ENCODE measurements at places on chromosomes 11 and 22.

DNA sequence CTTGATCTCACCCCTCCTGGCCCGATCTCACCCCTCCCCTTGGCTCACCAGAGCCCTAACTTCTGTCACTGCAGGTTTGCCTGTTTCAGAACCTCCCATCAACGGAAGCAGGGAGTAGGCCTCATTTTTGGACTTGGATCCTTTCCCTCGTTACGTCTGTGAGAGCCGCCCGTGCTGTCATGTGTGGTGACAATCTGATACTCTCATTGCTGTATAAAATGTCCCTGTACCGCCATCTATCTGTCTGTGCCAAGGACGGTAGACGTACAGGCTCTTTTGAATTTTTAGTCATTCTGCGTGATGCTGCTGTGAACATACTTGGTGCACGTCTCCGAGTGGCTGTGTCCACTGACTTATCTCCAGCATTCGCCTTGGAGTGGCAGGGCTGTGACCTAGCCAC lies 1163.1 kb downstream of the BRD1 start:
- DNase-seq, result no peak

DNA sequence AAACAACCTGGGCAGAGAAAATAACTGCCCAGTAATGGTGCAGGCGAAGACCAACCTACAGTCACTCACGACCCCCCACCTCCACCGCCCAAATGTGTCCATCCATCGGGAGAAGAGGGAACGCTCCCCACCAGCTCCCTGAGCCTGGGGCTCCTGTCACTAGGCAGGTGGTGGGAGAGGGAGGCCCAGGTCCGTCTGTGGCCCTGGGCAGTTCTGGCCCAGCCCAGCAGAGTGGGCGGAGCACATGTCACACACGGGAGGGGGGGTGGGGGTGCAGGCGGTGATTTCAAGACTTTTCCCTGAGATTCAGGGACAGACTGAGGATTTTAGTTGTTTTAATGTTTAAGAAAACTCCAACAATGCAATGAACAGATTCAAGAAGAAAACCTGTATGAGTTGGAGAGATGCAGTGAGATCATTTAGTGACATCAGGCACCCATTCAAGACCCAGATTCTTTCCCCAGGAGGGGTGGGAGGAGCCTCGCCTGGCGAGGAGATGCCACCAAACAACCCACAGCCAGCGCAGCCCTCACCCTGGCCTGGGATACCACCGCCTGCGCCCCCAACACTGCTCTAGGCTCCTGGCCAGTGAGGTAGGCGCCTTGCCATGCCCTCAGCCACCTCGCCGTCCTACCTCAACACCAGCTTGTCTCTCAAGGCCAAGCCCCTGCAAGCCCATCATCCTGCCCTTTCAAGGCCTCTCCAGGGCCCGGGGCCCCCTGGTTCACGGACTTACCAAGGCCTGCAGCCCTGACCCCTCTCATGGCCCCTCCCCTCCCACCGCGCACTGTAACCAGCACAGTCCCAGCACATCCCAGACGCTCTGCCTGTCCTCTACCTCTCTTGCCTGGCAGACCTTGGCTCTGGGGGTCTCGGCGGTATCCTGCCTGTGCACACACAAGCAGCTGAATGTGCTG lies 36.8 kb downstream of the TBX1 start:
- no peak for DNase-seq

DNA sequence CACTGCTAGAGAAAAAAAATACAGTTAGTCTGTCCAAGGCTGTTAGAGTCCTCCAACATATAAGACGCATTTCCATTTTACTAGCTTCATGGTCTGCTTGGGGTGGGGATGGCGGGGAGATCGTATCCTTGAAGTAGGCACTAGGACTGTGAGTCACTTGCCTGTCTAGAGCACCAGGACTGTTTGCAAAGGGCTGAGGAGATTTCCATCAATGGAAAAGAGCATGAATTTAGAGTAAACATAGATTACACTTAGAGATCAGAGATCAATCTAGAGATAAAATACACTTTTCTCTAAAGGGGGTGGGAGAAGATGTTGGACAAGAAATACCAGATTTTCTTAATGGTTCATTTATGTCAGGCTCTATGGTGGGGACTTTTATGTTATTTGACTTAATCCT lies 1.7 kb upstream of the MS4A7 start:
- DNase-seq, result no peak

DNA sequence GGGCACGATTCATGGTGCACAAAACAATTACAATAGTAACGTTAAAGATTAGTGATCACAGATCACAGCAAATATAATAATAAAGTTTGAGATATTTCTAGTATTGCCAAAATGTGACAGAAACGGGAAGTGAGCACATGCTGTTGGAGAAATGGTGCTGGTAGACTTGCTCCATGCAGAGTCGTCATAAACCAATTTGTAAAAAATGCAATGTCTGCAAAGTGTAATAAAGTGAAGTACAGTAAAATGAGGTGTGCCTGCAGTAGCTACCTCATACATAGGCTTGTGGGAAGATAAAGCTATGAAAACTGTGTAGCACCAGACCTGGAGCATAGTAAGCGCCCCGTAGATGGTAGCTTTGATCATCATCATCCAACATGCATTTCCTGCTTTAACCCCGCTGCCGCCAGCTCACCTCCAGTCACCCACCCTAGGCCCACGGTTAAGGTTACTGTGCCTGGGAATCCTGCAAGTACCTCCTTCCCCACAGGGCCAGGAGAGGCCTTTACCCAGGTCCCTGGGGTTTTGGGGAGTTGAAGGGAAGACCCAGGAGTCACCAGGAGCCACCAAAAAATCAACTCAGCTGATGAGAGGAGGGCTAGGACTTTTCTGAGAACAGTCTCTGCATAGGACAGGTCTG lies 59.2 kb downstream of the MYO7A start:
- DNase-seq, result no peak

- DNase-seq, result no peak
These were observed 123.3 kb upstream of the TBCEL start for GRCh38 chr11:120900643-120901042.

DNA sequence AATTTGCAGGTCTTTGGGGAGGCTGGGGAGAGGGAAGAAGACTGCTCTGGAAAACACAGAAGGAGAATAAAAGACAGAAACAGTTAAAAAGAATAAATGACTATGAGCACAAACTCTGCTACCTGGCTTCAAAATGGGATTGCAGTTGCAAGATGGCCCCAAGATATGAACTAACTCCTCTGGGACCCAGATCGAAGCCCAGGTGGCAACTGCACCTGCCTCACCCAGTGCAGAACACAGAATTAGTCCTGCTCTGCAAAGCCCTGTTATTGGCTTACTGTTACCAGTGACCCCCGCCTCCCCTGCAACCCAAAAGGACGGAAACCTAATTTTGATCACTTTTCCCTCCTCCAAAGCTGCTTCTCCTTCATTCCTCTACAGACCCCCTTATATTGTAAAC lies 35.9 kb upstream of the POU2AF1 start:
- no peak for DNase-seq

GRCh38 chr11:102853956-102854355 lies 10.5 kb upstream of the MMP3 start:
- no peak for DNase-seq

GRCh38 chr11:207863-208180 lies 314 bp downstream of the RIC8A start:
- peak; percentile 41 for DNase-seq

DNA sequence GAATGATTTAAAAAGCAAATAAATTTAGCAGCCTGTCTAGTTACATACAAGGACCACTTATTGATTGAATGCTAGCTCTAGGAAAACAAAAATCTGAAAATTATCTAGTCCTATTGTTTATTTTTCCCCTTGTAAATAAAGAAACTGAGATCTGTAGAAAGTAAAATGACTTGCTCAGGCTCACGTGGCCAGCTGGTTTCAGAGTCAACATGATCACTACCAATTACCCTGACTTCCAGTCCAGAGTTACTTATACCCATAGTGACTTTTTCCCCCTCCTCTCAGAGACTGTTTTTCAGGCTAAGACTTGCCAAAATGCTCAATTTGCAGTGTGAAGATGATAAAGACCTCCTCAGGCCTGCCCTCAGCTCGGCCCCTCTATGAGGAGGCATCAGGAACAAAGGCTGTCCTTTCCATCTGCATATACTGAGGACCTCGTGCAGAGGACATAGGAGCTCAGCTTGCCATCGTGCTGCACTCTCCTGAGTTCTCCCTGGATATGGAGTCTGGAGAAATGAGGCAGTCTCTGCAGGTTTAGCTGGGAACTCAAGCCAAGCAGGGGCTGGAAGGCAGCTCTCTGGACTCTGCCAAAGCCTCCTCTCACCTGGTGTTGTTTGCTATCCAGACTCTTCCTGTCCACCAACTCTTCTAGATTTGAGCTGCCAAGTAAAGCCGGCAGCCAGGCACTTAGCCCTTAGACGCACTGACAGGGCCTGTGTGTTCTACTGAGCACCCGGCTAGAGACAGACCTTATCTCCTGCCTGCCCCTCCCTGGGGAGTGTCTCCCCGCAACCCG lies 883.3 kb downstream of the NTM start:
- DNase-seq, result no peak

- no peak for DNase-seq
These were observed 15.1 kb downstream of the FXYD6 start for GRCh38 chr11:117861151-117862018.

DNA sequence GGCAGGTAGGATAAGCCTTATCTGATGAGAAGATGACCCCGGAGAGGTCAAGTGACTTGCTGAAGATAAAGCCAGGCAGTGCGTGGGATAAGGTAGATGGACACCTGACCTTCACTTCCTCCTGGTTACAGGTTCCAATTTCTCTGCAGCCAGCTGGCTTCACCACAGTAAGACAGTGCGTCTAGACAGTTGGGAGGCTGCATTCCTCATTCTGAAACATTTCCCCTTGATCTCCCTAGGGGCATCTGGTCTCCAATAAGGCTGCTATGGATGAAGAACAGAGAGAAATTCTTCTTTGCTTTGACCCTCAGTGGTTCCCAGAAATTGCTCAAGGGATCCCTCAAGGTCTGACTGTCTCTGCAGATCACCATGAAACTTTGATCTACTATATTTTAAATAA lies 211.3 kb downstream of the MYO18B start:
- no peak for DNase-seq

GRCh38 chr11:86192519-86193257 lies 51.9 kb upstream of the EED start:
- DNase-seq, result no peak

DNA sequence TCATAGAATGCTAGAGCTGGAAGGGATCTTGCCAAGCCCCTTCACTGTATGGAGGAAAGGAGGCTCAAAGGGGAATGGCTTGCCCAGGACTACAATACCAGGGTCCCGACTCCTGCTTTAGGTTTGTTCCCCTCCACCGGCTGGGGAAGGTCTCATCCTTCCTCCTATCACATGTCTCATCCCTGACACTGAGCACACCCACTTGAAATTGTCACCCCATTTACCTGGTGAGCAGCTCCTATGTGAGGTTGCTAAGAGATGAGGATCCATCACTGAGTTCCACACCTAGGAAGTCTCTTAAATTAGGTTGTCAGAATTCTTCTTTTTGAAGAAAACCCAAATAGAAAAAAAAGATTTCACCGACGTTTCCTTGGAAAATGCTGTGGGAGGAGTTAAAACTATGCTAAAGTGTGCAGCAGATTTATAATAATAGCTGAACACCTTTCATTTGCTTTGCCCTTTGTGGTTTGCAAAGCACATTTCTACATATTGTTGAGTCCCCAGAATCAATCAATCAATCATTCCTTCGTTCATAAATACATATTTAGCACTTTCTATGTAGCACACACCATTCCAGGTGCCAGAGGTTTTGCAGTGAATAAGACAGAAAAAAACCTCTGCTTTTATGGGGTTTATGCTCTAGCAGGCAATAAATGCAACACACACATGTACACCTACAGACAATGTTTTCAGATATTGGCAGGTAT lies 91.7 kb downstream of the TENM4 start:
- DNase-seq, result no peak

DNA sequence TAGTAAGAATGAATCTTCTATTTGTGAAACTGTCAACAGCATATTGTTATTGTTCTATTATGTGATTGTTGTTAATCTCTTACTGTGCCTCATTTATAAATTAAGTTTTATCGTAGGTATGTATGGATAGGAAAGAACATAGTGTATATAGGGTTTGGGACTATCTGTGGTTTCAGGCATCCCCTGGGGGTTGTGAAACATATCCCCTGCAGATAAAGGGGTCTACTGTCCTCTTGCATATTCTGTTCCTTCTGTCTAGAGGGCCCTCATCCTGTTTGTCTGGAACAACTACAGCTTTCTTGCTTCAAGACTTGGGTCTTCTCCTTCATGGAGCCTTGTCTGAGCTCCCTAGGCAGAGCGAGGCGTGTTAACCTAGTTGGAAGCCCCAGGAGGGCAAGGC lies 159.6 kb downstream of the KIRREL3 start:
- DNase-seq, result no peak

GRCh38 chr22:25645964-25646363 lies 81.5 kb downstream of the GRK3 start:
- no peak for DNase-seq

DNA sequence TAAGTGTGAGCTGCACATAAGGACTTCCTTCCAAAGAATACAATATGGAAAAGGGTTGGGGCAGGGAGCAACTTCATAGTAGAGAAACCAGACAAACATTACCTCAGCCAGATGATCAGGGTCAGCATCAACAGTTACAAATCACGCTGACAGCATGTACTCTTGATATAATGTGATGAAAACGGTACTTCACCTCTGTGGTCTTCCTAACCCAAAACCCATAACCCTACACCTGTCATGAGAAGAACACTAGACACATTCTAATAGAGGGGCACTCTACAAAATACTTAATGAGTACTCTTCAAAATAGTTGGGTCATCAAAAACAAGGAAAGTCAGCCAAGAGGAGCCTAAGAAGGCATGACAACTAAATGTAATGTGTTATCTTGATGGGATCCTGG lies 43.9 kb downstream of the RRAS2 start:
- no peak for DNase-seq

DNA sequence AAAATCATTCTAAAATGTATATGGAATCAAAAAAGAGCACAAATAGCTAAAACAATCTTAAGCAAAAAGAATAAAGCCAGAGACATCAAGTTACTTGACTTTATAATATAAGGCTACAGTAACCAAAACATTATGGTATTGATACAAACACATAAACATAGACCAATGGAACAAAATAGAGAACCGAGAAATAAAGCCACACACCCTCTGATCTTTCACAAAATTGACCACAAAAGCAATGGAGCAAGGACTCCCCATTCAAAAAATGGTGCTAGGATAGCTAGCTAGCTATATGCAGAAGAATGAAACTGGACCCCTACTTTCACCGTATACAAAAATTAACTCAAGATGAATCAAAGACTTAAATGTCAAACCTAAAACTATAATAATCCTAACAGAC lies 43.2 kb downstream of the GLYATL2 start:
- DNase-seq, result no peak

DNA sequence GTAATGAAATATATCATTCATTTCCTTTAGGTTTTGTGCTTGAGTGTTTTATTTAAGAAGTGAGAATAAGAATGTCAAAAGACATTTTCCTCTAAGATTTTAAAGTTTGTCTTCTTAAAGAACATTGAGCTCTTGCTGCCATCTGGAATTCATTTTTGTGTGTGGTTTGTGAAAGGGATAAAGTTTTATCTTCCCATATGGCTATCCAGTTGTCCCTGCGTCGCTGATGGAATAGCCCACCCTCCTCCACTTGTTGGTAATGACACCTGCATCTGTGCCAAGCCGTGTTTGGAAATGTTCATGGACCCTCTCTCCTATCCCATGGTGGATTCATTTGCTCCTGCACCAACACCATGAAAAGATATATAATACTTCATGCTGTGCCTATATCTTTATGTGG lies 901.5 kb downstream of the BRD1 start:
- DNase-seq, result no peak
